A549 treated with CpdA at 1 μM for 4 hours (cell line): ENCODE measurements at places on chromosomes 11 and 22. TPM values are rescaled to one million over a fixed set of nuclear protein-coding genes. Genes with fewer than 3 reads are reported as not detected.

SLC29A2 gene
- 3.2 to 5.0 TPM (median 4.5 TPM) in 5 replicates for total RNA-seq

C1QTNF5 gene
- not detected in 5 replicates for total RNA-seq

PRRG4 gene
- 0.56 to 0.73 TPM (median 0.58 TPM) in 5 replicates for total RNA-seq

XKR3 gene
- total RNA-seq, result not detected in 5 replicates

LGR4 gene
- 35.9 to 44.7 TPM (median 41.0 TPM) in 5 replicates for total RNA-seq

SEPTIN3 gene
- total RNA-seq, result 1.3 to 1.5 TPM (median 1.4 TPM) in 5 replicates

SCN3B gene
- 0.14 to 0.23 TPM (median 0.15 TPM) in 5 replicates for total RNA-seq

SLC17A6 gene
- not detected in 5 replicates for total RNA-seq

NAALADL1 gene
- total RNA-seq, result not detected in 5 replicates

LRP4 gene
- total RNA-seq, result 6.6 to 9.0 TPM (median 8.3 TPM) in 5 replicates

OR4D5 gene
- total RNA-seq, result not detected in 5 replicates
